Brain pericyte (primary cell): ENCODE measurements at places on chromosomes 7 and 10.

DNA sequence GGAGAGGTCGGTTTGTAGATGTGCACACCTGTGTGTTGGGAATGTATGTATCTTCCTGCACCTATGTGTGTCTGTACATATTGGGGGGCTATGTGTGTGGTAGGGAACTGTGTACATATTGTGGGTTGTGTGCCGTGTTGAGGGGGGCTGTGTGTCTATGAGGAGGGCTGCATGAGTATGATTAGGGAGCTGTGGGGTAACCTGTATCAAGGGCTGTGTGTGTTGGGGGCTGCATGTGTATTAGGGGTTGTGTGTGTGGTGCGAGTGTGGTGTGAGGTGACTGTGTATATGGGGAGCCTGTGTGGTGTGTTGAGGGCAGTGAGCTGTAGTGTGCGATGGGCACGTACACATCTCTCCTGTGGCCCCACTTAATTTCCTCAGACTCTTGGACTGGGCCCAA, 22.2 kb upstream of the PAX2 start:
- DNase-seq: no peak

DNA sequence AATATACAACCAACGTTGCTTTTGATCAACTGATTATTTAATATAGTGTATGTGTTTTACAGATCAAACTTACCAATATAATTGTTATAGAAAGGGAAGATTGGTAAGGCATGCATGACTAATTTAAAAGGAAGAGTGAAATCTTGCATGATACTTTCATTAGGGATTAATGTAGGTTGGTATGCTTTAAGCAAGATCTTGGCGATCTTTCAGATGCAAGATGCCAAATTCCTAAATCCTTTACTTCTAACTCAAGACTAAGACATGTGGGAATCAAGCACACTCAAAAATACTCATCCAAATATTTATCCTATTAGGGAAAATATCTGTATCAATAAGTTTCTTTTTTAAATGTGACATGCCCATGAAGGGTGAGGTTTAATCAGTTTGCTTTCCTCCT, 321.4 kb upstream of the MEOX2 start:
- DNase-seq: no peak

- no peak for DNase-seq
Observed at GRCh38 chr7:134533288-134533771, 6.0 kb downstream of the AKR1B10 start.

DNA sequence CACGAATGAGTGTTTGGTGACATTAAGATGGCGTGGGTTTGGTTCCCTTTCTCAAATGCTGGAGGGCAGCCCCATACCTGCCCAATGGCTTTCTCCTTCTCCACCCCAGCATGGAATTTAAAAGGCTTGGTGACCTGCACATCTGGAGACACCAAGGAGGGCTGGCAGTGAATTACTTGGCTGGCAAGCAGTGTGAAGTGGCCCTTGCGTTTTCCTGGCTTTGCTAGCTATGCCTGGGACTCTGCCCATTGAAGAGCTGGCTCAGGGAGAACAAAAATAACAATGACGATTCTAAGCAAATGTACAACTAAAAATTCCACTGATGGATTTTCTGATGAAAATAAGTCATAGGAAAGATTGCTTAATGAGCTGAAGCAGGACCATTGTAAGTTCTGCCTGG, 203.7 kb downstream of the CYP26A1 start:
- no peak for DNase-seq

GRCh38 chr7:30660331-30661255, 21.7 kb downstream of the CRHR2 start:
- no peak for DNase-seq

DNA sequence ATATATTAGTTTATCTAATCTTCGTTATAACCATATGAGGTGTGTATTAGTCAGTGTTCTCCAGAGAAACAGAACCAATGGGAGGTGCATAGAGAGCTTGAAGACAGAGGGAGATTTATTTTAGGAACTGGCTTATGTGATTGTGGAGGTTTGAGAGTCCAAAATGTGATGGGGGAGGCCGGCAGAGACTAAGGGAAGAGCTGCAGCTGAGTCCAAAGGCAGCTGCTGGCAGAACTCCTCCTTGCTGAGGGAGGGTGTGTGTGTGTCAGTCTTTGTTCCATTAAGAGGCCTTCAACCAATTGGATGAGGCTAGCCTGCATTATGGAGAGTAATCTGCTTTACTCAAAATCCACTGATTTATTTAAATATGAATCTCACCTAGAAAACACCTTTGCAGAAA, 165.1 kb downstream of the SH3PXD2A start:
- no peak for DNase-seq

DNA sequence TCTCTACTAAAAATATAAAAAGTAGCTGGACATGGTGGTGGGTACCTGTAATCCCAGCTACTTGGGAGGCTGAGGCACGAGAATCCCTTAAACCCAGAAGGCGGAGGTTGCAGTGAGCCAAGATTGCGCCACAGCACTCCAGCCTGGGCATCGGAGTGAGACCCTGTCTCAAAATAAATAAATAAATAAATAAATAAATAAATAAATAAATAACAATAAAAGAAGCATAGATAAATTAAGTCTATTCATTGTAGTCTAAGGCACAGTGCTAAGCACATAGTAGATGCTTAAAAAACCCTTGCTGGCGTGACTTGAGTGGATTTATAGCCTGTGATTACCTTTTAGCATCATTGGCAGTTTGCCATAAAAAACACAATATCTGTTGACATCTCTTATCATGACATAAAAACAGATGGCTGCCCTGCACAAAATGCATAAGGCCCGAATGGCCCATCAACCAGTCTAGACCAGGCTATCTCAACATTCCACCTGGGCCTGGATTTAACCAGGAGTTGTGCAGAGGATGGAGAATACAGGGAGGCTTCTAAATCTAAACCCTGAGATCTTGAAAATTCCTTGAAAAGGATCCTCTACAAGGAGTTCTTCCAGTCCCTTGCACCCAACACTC, 94.9 kb downstream of the PRLHR start:
- no peak for DNase-seq

- DNase-seq: no peak
Observed at GRCh38 chr7:41698726-41699125, 4.2 kb downstream of the INHBA start.

GRCh38 chr10:19204246-19204917, 155.8 kb downstream of the MALRD1 start:
- no peak for DNase-seq

GRCh38 chr10:127410030-127410429, 139.1 kb upstream of the NPS start:
- no peak for DNase-seq

DNA sequence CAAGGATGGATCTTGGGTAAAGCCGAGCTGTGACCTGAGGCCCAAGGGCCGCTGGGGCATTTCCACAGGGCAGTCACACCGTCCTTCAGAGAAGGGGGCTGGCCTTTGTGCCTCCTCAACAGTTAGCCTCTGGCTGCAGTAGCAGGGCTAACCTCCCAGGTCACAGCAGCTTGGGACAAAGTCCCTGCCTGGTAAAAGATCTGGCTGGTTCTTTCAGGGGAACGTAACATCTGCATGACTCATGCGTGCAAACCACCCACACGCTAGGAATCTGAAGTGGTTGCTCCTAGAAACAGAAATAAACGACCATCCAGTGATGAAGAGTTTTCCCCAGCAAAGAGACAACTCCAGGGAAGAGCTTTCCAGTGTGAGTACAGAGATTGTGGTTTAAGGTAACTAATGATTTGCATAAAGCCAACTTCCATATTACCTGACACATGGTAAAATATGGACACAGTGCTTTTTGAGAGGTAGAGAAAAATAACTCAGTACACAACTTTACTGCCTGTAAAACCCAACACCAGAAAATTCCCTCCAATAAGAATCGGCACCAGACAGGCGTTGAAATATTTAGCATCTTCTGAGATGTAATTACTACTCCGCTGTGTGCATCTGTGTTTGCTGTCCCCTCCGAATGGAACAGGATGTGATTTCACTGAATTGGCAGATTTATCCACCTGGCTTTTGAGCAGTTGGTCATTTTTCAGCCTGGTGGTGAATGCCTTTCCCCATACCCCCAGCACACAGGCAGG, 84.9 kb upstream of the ADRB1 start:
- peak; percentile 68 for DNase-seq

DNA sequence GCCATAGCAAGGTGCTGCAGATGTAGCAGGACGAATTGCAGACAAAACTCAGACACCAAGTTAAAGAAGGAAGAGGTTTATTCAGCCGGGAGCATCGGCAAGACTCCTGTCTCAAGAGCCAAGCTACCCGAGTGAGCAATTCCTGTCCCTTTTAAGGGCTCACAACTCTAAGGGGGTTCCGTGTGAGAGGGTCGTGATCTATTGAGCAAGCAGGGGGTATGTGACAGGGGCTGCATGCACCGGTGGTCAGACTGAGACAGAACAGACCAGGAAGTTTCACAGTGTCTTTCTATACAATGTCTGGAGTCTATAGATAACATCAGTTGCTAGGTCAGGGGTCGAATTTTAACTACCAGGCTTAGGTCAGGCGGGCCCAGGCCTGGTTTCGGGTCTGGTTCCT, 222.0 kb upstream of the C7orf33 start:
- DNase-seq: no peak

- DNase-seq: no peak
Observed at GRCh38 chr7:114718861-114719260, 203.0 kb upstream of the MDFIC start.

DNA sequence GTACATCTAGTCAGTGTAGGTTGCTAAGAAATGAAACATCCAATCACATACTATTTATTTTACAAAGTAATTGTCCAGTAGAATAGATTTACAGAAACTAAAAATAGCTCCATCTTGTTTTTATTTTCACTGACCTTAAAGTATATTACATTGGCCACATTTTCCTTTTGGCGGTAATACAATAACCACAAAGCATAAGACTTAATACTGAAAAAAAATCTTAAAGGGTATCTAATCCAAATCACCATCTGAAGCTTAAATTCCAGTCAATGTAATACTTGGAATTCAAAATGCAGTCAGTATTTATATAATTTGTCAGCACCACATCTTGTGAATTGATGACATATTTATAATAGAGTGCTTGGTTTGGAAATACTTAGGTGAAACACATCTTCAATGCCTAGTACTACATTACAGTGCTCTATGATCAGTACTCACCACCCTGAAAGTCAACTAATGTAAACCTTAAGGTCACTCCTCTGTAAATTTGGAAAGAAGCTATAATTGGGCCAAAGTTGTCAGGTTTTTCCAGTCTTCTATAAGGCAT, 8.9 kb downstream of the ANKMY2 start:
- DNase-seq: no peak

GRCh38 chr10:5927306-5927705, 37.3 kb downstream of the FBH1 start:
- no peak for DNase-seq

DNA sequence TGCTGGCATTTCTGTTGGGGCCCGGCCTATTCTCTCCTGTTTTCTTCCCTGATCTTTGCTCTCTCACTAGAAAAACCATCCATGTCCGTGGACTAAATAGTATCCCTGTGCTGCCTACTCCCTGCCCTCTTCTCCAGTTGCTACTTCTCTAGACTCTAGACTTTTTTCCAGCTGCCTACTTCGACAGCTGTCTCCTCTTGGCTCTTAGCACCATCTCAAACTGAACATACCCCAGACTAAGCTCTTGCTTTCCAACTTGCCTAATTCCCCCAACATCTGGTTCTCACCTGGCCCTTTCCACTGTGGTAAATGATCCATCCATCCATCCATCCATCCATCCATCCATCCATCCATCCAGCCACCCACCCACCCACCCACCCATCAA, 19.5 kb downstream of the ADCYAP1R1 start:
- no peak for DNase-seq

- no peak for DNase-seq
Observed at GRCh38 chr10:17143055-17143690, 13.6 kb upstream of the CUBN start.

DNA sequence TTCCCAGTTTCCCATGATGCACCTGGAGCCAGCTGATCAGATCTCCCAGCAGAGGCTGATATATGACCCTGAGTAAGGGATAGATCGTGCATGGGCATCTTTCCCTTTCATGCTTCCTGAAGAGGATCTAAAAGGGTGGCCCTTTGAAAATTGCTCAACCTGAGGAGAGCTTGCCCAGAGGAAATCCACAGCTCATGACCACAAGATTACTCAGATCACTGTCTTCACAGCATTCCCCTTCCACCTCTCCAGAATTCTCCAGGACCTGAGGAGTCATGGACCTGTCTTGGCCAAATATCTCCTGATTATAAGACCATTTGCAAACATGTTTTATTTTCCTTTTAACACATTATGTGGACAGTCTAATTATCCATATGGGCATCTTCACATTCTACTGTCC, 328.1 kb downstream of the LHFPL3 start:
- DNase-seq: no peak

DNA sequence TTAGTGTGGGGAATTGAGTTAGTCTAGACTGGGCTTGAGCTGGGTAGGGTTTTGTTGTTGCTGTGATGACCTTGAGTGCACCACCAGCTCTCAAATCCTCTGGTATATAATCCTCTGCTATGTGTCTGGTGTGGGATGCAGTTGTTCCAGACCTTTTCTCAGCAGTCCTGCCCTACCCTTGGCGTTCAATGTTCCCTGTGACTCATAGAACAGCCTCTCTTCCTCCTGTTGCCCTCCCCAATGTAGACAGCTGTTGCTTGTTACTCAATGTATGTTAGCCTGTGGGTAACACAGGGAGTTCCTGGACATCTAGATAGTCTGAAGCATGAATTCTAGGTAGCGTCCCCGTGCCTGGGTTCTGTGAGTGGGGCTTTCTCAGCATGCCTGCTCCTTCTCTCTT, 19.8 kb downstream of the ACBD7 start:
- no peak for DNase-seq

DNA sequence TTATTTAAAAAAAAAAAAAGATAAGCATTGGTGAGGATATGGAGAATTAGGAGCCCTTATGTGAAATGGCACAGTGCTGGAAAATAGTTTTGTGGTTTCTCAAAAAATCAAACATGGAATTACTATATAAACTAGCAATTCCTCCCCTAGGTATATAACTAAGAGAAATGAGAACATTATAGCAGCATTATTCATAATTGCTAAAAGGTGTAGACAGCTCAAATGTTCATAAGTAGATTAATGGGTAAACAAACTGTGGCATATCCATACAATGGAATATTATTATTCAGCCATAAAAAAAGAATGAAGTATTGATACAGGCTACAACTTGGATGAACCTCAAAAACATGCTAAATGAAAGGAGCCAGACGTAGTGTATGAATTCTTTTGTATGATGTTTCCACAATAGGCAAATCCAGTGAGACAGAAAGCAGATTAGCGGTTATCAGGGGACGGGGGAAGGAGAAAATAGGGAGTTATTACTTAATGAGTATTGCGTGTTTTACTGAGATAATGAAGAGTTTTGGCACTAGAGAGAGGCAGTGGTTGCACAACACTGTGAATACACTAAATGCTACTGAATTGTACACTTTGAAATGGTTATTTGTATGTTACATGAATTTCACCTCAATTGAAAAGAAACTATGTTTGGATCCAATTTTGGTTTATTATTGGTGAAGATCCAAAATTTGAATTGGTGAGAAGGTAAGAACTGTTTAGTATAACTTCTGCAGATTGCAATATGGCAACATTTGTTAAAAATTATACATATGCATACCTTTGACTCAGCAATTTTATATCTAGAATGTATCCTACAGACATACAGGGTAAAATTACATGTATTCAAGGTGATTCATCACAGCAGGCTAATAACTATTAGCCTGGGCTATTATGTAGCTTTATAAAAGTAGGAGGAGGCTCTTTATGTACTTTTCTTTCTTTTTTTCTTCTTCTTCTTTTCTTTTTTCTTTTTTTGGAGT, 69.7 kb downstream of the VCL start:
- DNase-seq: no peak

GRCh38 chr7:2474813-2475677, 1.2 kb downstream of the GRIFIN start:
- no peak for DNase-seq

- DNase-seq: no peak
Observed at GRCh38 chr7:151684408-151685175, 164.9 kb upstream of the RHEB start.
